Activated naive CD4-positive, alpha-beta T cell (primary cell): ENCODE measurements at places on chromosomes 3 and 15.

DNA sequence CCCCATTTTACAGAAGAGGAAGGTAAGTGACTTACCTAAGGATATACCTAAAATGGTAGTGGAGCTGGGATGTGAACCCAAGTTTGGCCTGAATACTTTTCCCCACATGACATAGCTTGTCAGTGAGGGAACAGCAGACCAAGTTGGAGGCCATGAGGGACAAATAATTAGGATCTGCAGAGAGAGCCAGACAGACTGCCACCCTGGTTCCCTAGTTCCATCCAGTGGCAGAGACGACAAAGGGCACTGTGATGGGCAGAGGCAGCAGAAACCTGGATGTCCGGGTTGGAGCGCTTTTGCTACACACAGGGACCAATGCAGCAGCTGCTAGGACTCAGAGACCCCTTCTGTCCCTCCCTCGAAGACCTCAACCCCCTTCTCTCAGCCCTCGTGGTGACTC lies 1.2 kb downstream of the CPLX3 start:
- no peak for DNase-seq

DNA sequence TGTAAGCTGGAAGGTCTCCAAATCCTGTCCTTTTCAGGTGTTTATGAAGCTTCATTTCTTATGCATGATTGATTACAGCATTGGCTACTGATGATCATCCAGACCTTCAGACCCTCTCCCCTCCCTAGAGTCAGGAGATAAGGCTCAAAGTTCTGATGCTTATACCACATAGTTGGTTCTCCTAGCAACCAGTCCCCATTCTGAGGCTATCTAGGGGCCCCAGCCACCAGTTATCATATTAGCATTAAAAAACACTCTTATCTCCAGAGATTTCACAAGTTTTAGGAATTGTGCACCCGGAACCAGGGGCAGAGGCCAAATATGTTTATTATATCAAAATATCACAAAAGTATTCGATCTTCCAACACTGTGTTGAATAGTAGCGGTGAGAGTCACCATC lies 953.1 kb downstream of the FHIT start:
- DNase-seq: no peak

DNA sequence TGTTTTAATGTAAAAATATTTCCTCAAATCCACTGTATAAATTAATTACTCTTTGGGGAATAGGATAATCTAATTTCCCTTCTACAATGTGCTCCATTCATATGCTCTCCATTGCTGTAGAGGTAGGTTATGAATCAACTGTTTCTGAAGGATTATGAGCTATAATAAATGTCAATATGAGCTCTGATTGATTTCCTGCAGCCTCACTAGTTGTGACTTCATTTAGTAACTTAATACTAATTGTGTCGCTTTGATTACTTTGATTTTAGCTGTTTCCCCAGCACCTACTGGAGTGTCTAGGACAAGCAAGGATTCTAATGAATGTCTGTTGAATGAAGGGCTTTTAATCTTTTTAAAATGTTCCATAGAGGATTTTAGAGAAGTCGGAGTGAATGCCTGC lies 236.8 kb upstream of the NR2E3 start:
- no peak for DNase-seq

- DNase-seq: no peak
Observed at GRCh38 chr15:90103701-90104329, 1.5 kb upstream of the IDH2 start.

- DNase-seq: no peak
Observed at GRCh38 chr15:53936137-53936536, 42.1 kb upstream of the UNC13C start.

GRCh38 chr15:90720131-90720530 lies 3.0 kb downstream of the BLM start:
- DNase-seq: no peak

DNA sequence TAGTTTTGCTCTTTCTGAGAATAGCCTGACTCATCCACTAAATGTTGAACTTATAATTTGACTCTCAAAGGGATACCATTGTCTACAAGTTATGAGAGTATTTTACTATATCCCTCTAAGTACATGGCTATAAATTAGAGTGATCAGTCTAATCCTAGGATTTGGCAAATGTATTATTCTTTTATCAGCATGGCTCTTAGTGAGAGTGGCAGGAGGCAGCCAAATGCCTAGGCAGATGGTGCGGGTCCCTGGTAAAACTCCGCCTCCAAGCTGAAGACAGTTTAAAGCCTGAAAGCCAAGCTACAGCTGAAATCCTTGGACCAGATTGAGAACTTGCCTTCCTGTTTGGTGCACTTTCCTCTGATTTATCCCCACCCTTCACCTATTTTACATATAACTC lies 631.8 kb downstream of the SQOR start:
- no peak for DNase-seq

GRCh38 chr3:148208975-148209374 lies 488.7 kb upstream of the AGTR1 start:
- DNase-seq: no peak

DNA sequence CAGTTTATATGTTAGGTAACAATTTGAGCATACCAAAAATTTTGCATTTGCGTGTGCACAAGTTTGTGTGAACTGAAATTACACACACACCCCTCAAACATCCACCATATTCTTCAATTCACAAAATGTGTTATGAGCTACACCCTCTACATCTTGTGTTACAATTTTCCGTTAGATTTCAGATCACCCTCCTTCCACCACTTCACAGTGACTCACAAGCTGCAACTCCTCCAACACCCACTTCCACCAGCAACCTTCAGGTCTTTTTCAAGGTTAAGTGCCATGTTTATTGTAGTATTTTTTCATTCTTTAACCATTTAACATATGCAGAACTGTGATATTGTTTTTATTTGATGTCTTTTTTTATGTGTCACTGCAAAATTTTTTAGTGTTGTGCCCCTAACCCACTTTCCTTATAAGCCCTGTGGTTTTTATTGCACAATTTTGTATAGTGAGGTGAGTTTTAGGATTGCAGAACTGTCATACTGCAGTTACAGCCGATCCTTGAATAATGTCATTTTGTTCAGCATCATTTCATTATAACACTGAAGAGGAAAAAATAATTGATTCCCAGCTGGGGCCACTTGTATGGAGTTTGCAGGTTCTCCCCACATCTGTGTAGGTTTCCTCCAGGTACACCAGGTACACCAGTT lies 148.9 kb downstream of the PLCL2 start:
- no peak for DNase-seq

DNA sequence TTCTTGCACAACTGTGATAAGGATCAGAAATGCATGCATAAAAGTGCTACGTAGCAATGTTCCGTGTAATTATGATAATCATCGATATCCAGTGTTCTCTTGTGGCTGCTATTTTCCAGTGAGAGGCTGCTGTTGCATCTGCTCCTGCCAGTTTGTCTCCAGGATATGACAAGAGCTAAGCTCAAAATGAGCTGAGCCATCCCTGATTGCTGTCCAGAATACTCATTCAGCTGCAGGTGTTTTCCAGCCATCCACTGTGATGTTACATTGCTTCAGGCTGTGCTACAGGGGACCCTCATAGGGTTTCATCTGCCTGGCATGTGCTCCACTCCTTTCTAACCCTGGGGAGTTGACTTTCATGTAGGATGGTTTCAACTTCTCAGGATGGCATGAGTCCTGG lies 976.0 kb downstream of the ROBO1 start:
- no peak for DNase-seq

DNA sequence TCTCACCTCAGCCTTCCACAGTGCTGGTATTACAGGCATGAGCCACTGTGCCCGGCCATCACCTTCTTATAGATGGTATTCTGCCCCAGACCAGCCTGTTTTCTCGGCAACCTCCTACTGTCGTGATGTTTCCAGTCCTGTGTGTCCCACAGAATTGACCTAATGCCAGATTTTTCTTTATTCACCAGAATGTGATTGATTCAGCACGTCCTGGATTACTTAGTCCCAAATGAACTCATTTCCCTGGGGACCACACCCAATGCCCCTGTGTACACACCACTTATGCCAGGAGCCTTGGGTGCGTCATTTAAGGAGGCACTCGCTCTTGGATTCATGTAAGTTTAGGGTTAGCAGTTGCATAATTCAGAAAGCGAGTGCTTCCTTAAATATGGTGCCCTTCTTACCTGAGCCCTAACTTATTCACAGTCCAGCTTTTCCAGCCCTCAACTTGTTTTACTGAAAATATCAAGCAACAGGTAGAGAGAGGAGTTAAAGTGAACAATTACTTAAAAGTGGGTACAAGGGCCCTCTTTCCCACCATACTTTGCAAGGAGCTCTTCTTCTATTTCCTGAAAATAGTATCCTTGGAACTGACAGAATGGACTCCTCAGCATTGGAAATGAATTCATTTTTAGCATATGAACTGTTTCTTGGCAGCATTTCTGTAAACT lies 64.6 kb upstream of the UBE2E1 start:
- DNase-seq: no peak

DNA sequence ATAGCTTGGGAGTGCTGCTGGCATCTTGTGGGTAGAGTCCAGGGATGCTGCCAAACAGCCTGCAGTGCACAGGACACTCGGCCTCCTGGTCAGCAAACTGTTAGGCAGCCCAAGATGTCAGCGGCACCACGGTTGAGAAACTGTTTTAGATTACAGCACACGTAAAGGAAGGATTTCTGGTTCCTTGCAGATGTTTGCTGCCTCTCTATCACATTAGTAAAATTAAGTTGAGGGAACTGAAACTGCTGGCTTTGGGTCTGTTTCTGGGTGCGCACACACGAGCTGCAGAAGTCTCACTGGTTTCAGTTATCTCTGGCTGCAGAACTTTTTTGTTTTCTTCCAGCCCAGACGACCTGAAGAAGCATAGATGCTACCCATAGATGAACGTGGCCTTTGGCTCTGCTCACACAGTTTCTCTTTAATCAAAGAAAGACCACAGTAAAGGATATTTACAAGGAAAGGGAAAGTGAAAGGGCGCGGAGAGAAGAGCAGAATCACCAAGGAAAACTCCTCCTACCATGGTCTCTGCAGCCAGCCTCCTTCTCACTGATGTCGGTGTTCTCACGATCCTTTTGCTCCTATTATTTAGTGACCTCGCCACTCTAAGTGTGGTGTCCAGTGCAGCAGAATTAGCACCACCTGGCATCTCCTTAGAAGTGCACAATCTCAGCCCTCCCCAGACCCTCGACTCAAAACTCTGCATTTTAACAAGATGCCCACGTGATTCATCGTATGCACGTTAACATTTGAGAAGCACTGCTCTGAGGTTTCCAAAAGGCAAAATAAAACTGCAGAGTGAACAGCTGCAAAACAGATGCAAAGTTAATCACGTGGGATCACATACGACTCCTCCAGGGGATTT lies 50.6 kb upstream of the AKAP13 start:
- no peak for DNase-seq

DNA sequence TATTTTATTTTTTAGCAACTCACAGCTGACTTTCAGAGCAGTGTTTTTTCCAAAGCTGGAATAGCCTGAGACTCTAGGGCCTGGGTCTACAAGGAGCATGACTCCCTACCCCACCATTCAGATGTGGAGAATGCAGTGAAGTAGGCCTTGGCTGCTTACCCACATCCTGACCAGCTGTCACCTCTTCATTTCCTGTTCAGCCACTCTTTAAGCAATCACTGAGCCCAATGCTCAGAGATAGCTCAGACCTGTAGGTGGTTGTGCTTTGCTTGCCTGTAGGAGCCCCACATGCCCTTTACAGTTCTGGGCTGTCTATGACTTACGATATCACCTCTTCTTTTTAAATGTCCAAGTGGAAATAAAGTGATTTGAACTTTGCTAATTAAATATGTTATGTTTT lies 148.1 kb downstream of the NEK11 start:
- no peak for DNase-seq

- no peak for DNase-seq
Observed at GRCh38 chr3:49333091-49333490, 6.8 kb downstream of the USP4 start.

- no peak for DNase-seq
Observed at GRCh38 chr3:126432361-126433104, 37.8 kb downstream of the CFAP100 start.

DNA sequence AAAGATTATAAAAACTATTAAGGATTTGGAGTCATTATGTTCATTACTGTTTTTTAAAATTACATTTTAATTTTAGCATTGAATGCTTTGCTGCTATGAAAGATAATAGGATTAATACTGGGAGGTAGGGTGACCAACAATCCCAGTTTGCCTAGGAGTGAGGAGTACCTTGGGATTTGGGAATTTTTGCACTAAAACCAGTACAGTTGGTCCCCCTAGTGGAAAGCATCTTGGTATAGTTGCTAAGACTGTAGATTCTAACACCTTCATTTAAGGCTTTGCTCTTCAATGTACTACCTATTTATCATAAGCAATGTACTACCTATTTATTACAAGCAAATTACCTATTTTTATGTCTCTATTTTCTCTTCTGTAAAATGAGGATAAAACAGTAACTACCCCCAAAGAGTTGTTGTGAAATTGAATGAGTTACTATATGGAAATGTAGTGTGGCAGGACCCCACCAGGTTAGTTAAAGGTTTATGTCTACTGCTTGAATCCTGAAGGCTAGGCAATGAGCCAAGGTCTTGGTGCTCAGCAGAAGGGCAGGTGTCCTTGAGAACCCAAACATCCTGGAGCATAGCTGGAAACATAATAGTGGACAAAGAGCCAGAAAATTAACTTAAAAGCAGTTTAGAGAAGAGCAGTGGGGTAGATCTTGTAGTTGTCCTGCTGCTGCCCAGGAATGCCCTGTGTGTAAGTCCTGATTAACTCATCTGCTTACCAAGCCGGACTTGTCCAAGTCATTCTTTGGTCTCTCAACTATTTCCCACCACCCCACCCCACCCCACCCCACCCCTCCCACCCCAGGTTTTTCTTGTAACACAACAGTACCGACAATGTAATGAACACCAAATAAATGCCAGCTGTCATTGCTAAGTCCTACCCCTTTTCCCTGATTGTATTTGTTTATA lies 49.2 kb upstream of the NMD3 start:
- DNase-seq: no peak

GRCh38 chr3:184459355-184459754 lies 79.5 kb downstream of the CHRD start:
- DNase-seq: no peak

GRCh38 chr3:188446766-188447165 lies 292.8 kb downstream of the LPP start:
- DNase-seq: no peak
